ENCODE measurements at places on chromosomes 1 and 21. TPM values are rescaled to one million over a fixed set of nuclear protein-coding genes. Genes with fewer than 3 reads are reported as not detected.

The CD48 gene
- total RNA-seq, result 5.7 TPM

The AGO4 gene
- total RNA-seq, result 11.9 TPM

The HFM1 gene
- 0.99 TPM for total RNA-seq

The PRDM16 gene
- total RNA-seq, result 15.2 TPM

The CHRNB2 gene
- 7.6 TPM for total RNA-seq

The C1orf105 gene
- not detected for total RNA-seq

The OR2L13 gene
- not detected for total RNA-seq

The SLC22A15 gene
- 8.8 TPM for total RNA-seq

The DAB1 gene
- total RNA-seq, result under 0.01 TPM

The KCNA3 gene
- total RNA-seq, result 1.3 TPM

The KLHDC8A gene
- total RNA-seq, result 0.78 TPM

The CFAP74 gene
- under 0.01 TPM for total RNA-seq

The BTBD19 gene
- 9.9 TPM for total RNA-seq

The LCE1A gene
- not detected for total RNA-seq

The GNG4 gene
- total RNA-seq, result 0.66 TPM

- peak; percentile 62 for DNase-seq
- H3K27me3 ChIP-seq, result no peaks in the 10 kb centered on the region
- no peaks in the 10 kb centered on the region for H3K36me3 ChIP-seq
- H3K4me1 ChIP-seq, result peaks cover 38% of the 10 kb centered on the region
Observed at GRCh38 chr1:6580593-6581409, 1.0 kb downstream of the ZBTB48 start.

- H3K4me1 ChIP-seq, result no peaks in the 10 kb centered on the region
- DNase-seq, result no peak
- H3K27me3 ChIP-seq, result no peaks in the 10 kb centered on the region
- no peak overlapping the region for H3K4me3 ChIP-seq
- H3K27ac ChIP-seq, result no peak overlapping the region
- no peaks in the 10 kb centered on the region for H3K36me3 ChIP-seq
Observed at GRCh38 chr1:18154430-18155194, 47.0 kb downstream of the IGSF21 start.

DNA sequence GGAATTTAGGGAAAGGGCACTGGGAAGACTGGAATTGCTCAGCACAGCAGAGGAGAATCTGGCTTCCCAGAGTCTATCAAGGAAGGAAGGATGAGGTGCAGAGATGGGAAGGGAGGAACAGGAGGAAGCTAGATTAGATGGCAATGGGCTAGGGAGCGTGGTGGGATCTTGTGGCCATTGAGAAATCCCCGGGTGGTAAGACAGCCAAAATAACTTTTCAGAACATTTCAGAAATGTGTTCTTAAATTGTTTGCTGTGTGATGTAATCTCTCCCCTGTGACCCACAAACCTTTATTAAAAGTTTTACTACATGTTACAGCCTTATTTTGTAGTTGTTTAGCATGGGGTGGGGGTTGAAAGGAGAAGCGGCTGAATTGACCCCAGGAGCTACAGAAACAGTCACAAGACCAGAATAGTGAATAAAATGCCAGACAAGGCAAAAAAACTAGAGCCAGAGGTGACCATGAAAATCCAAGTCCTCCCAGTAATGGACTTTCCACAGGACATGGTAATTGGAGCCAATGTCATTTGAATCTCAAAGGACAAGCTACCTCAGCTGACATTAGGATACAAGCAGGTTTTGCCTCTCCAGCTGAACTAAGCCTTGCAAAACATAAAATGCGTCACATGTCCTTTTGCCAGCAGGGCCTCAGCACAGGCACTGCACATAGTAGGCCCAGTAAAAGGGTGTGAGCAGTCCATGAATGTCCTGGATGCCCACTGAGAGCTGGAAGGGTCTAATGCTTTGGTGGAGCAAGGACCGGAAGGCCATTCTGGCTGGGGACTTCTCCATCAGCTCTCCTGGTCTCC, 980 bp upstream of the AHCYL1 start:
- no peak overlapping the region for H3K4me3 ChIP-seq
- H3K36me3 ChIP-seq, result no peaks in the 10 kb centered on the region
- peaks cover 54% of the 10 kb centered on the region for H3K4me1 ChIP-seq
- H3K27me3 ChIP-seq, result no peaks in the 10 kb centered on the region
- DNase-seq, result no peak

GRCh38 chr1:72837781-72838180, 555.4 kb upstream of the NEGR1 start:
- H3K27ac ChIP-seq, result no peak overlapping the region
- no peak for DNase-seq
- no peaks in the 10 kb centered on the region for H3K4me1 ChIP-seq
- H3K27me3 ChIP-seq, result no peaks in the 10 kb centered on the region
- H3K4me3 ChIP-seq, result no peak overlapping the region

DNA sequence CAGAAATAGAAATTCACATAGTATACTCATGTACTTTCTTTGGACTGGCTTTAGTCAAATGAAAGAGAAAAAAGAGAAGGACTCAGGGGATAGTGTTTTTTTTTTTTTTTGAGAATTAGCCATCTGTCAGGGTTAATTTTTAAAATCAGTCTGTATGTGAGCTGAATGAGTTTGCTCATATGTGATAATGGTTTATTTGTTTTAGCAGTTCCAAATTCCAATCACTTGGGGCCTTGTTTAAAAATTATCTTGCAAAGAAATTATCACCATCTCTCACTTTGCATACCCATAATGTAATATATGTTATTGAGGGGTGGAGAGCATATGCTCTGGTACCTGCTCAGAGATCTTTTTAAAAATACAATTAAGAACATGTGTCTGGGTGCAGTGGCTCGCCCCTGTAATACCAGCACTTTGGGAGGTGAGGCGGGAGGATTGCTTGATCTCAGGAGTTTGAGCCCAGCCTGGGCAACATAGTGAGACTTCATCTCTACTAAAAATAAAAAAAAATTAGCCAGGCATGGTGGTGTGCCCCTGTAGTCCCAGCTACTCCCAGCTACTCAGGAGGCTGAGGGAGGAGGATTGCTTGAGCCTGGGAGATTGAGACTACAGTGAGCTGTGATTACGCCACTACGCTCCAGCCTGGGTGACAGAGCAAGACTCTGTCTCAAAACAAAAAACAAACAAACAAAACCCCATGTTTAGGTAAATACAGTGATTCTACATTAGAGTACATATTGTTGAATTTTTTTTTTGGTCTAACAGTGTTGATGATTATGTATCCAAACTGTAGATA, 19.7 kb downstream of the GNAI3 start:
- no peaks in the 10 kb centered on the region for H3K36me3 ChIP-seq
- H3K4me3 ChIP-seq, result no peak overlapping the region
- DNase-seq, result no peak
- H3K4me1 ChIP-seq, result peaks cover 82% of the 10 kb centered on the region

- no peak overlapping the region for H3K4me3 ChIP-seq
- peak overlapping the region; percentile 73 for H3K27ac ChIP-seq
- H3K4me1 ChIP-seq, result peaks cover 55% of the 10 kb centered on the region
- no peaks in the 10 kb centered on the region for H3K36me3 ChIP-seq
- no peaks in the 10 kb centered on the region for H3K27me3 ChIP-seq
Observed at GRCh38 chr1:168801032-168801745, 72.2 kb upstream of the DPT start.

GRCh38 chr1:83011265-83011664, 987.7 kb downstream of the TTLL7 start:
- no peaks in the 10 kb centered on the region for H3K4me1 ChIP-seq
- H3K36me3 ChIP-seq, result no peaks in the 10 kb centered on the region
- no peaks in the 10 kb centered on the region for H3K27me3 ChIP-seq
- H3K27ac ChIP-seq, result no peak overlapping the region
- DNase-seq, result no peak

DNA sequence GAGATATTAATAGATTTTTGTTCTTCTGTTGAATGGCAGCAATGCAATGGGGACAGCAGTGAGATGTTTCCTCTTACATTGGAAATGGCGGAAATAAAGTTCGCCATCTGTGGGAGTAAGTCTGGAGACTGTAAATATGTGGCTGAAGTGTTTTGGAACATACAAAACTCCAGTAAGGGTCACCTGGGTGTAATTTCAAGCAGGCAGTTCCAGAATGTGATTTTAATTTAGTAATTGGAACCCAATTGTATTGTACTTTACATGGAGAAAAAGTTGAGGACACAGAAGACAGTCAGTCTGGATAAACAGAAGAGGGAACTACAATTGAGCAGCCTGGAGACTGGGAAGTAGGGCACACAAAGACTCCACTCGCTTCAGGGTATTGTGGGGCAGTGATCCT, 108.6 kb downstream of the NTMT2 start:
- H3K36me3 ChIP-seq, result no peaks in the 10 kb centered on the region
- no peaks in the 10 kb centered on the region for H3K4me1 ChIP-seq
- DNase-seq, result no peak
- H3K27me3 ChIP-seq, result no peaks in the 10 kb centered on the region
- no peak overlapping the region for H3K4me3 ChIP-seq
- H3K27ac ChIP-seq, result no peak overlapping the region

DNA sequence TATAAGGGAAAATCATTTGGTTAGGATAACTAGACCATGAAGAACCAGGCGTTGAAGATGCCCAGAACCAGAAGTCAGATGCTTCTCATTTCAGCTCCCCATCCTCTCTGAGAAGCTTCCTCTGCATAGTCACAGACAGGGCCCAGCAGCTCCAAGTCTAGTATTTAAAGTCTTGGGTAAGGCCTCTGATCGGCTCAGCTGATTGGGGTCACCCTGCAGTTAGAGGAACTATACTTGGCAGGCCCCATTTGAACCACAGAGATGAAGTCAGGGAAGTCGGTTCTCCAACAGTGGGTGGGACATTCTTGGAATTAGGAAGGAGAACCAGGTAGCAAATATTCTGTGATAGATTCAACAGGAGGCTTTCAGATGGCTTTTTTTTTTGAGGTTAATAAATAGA, 48.3 kb downstream of the SLC22A15 start:
- H3K36me3 ChIP-seq, result no peaks in the 10 kb centered on the region
- H3K27me3 ChIP-seq, result no peaks in the 10 kb centered on the region
- H3K4me1 ChIP-seq, result no peaks in the 10 kb centered on the region

DNA sequence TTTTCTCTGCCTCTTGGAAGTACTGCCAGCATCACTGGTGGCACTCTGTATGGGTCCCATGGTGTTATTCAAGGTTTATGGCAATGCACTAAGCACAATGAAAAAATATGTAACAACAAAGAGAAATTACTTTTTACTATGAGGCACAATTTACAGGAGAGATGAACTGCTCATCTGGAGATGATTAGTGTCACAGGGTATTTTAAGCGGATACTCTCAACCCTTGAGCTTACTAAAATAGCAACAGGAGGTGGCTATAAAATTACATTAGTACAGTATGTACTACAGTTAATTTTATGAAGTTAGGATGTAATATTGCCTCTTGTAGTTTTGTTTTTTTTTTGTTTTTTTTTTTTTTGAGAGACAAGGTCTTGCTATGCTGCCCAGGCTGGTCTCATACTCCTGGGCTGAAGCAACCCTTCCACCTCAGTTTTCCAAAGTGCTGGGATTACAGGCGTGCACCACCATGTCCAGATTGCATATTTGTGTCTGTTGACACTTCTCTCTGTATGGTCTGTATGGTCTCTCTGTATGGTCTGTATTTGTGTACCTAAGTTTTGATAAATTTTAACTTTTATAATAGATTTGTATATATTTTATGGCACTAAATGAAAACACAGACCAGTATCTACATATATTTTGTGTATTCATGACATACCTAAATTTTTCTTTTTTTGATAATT, 175.6 kb upstream of the HP1BP3 start:
- H3K36me3 ChIP-seq, result no peaks in the 10 kb centered on the region
- no peaks in the 10 kb centered on the region for H3K27me3 ChIP-seq
- no peak overlapping the region for H3K27ac ChIP-seq
- H3K4me1 ChIP-seq, result no peaks in the 10 kb centered on the region

- DNase-seq, result no peak
- H3K36me3 ChIP-seq, result no peaks in the 10 kb centered on the region
- no peak overlapping the region for H3K27ac ChIP-seq
- H3K4me3 ChIP-seq, result no peak overlapping the region
Observed at GRCh38 chr1:31749785-31750735, 14.1 kb downstream of the ADGRB2 start.

DNA sequence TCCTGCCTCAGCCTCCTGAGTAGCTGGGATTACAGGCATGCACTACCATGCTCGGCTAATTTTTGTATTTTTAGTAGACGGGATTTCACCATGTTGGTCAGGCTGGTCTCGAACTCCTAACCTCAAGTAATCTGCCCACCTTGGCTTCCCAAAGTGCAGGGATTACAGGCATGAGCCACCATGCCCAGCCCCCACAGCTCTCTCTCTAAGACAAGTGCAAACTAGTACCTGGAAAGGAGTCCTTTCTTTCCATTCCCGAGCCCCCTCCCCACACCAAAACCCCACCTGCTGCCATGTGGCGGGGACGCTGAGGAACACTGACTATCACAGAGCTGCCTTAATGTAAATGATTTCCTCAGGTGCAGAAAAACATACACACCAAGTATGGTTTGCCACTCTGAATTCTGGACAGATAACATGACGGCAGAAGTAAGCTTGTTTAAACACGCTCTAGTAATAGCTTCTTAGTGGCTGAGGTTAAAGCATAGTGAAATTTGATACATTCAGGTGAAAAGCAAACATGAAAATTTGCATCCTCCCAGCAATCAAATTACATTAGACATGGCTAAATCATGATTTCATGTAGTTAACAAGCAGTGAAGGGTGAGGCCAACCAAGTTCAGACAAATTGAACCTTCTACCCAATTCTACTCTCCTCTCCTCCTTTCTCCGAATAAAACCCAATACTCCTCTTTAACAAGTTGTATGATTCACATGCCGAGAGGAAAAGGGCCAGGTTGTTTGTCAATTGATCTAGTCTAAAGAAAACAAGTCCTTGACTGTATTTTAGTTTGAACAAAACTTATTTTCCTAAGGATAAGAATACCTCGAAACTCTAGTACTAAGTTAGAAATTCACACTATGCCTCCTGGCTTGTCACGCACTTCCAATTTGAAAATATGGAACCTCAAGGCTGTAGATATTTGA, 19.8 kb downstream of the ERRFI1 start:
- no peaks in the 10 kb centered on the region for H3K27me3 ChIP-seq
- H3K4me1 ChIP-seq, result peaks cover 27% of the 10 kb centered on the region
- H3K4me3 ChIP-seq, result no peak overlapping the region
- no peaks in the 10 kb centered on the region for H3K36me3 ChIP-seq

GRCh38 chr1:101291562-101292380, 55.0 kb downstream of the S1PR1 start:
- no peaks in the 10 kb centered on the region for H3K36me3 ChIP-seq
- H3K4me1 ChIP-seq, result no peaks in the 10 kb centered on the region
- no peak for DNase-seq

- H3K4me1 ChIP-seq, result no peaks in the 10 kb centered on the region
- DNase-seq, result no peak
- no peak overlapping the region for H3K4me3 ChIP-seq
- no peaks in the 10 kb centered on the region for H3K36me3 ChIP-seq
Observed at GRCh38 chr1:206421616-206422340, 48.5 kb upstream of the IKBKE start.

DNA sequence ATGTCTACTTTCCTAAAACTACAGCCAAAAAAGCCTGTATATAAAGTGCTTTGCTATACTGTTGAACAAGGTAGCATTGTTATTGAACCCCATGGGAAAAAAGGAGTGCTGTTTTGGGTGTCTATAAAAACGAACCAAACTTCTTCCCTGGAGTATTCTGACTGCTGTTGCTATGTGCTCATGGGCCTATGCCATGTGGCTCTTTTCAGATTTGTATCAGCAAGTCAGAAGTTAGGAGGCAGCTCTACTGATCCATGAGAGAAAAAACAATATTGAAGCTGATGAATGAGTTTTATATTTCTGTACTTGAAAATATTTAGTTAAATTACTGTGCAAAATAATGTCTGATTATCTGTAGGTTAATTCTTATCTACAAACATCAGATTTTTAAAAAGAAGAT, 66.5 kb downstream of the ADGRL2 start:
- no peaks in the 10 kb centered on the region for H3K4me1 ChIP-seq

Measured in body of pancreas (tissue), 4 donors.